ENCODE measurements at places on chromosomes 3 and 15.

DNA sequence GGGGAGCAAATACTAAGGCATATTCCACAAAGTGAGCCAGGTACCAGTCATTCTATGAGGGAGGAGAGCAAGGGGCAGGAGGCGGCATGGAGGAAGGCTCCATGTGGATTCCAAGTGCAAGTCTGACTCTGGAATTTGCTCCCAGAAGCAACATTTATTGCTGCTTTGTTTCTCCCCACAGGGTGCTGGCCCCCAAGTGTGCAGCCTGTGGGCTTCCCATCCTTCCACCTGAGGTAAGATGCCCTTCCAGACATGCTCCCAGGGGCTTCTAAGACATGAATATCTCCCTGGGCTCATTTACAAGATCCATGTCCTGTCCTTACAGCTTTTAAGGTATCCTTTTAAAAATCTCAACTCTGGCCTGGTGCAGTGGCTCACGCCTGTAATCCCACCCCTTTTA is 15.9 kb upstream of the SACM1L start:
- DNase-seq, result no peak

GRCh38 chr15:60614862-60615771 is 136.2 kb upstream of the ICE2 start:
- DNase-seq, result peak; percentile 96

DNA sequence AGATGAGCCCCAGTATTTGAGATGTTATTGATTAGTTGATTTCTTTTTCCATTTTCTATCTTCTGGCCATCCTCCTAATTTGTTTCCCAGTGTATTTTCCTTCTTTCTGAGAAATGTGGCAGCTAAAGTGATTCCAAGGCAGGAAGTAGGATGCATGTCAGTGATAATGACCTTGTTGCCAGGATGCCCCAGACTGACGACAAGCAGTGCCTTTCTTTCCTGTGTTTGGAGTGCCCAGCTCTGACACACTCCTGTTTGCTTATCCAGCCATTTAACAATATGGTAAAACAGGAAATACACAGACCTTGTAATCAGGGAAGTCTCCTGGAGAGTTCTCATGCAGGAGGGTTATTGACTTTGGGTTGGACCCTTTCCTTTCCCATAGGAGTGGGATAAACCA is 20.4 kb downstream of the TMOD2 start:
- no peak for DNase-seq

GRCh38 chr15:78260489-78260888 is 3.9 kb upstream of the DNAJA4 start:
- no peak for DNase-seq

GRCh38 chr3:47512416-47513124 is 942 bp downstream of the ELP6 start:
- DNase-seq, result peak; percentile 39

- DNase-seq, result no peak
Observed at GRCh38 chr3:188176476-188176875, 22.5 kb downstream of the LPP start.

- no peak for DNase-seq
Observed at GRCh38 chr3:170815340-170815739, 54.7 kb downstream of the RPL22L1 start.

- no peak for DNase-seq
Observed at GRCh38 chr3:8882171-8882593, 81.1 kb downstream of the RAD18 start.

- DNase-seq, result no peak
Observed at GRCh38 chr15:90004252-90004651, 3.1 kb downstream of the ZNF710 start.

DNA sequence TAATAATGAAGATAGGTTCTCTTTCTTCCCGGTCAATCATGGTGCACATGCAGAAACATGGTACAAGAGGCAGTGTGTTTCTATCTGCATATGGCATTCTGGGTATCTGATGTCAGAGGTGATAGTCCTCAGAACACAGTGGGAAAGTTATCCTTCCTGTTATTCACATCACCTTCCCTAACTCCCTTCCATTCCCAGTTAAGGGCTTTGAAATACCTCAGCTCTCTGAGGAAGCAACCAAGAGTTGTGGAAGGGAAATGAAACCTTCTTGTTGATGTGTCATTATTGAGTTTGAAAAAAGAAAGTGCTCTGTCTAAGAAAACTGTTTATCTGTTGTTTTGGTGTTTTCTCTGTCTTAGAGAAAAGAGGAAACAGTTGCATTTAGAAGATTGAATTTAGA is 21.9 kb upstream of the P2RY13 start:
- no peak for DNase-seq

- DNase-seq, result no peak
Observed at GRCh38 chr15:27399241-27399640, 428.3 kb downstream of the GABRG3 start.

GRCh38 chr3:128603811-128604775 is 46.5 kb downstream of the RPN1 start:
- peak; percentile 80 for DNase-seq

DNA sequence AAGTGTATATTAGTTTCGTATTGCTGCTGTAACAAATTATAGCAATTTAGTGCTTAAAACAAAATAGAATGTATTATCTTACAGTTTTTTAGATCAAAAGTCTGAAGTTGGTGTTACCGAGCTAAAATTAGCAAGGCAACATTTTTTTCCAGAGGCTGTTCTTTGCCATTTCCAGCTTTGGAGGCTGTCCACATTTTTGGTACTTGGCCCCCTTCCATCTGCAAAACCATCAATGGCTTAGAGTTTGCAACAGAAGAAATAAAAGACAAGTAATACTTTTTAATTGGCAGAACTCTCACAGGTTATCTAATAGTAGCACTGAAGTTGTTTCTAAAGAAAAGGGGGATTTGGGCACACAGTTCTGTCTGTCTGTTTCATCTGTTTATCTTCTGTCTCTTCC is 1248.5 kb downstream of the ROBO1 start:
- no peak for DNase-seq

DNA sequence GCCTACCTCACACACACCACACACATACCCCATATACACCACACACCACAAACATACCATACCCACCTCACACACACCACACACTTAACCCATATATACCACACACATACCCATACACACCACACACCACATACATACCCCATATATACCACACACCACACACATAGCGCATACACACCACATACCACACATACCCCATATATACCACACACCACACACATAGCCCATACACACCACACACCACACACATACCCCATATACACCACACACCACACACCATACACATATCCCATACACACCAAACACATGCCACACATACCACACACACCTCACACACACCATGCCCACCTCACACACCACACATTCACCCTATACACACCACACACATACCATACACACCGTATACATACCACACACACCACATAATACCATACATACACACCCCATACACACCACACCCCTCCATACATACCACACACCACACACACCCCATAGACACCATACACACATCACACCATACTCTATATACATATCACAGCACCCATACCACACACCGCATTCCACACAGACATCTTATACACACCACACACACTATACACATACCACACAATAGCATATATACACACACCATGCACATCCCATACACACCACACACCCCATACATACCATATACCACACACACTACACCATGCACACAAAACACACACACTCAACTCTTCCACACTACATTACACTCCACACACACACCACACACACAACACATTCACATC is 29.5 kb downstream of the APBA2 start:
- DNase-seq, result no peak

GRCh38 chr3:177807150-177807875 is 610.0 kb upstream of the TBL1XR1 start:
- no peak for DNase-seq

GRCh38 chr3:98972155-98972554 is 70.7 kb upstream of the DCBLD2 start:
- no peak for DNase-seq

DNA sequence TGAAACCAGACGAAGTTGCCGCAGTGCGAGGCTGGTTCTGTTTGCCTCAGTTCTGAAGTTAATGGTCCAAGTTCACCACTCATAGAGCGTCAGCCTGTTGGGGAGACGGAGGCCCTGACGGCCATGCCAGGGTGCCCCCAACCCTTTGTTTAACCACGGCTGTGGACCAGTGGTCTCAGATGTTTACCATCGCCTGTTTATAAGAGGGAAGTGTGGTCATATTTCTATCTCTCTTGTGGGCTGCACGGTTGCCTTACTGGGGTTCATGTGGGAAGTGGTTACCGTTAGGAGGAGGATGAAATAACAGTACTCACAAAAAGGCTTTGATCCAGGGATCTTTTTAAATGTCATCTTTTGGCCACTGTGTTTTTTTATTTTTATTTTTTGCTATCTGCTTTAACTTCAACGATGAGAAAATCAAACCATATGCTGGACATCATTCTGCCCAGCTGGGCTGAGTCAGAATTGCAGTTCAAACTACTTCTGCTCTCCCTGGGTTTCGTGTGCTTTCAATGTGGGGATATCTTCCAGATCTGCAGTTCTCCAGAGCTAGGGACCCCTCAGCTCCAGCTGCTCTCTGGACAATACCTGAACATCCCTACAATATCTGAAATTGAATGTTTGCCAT is 17.8 kb downstream of the SMAD3 start:
- DNase-seq, result no peak

DNA sequence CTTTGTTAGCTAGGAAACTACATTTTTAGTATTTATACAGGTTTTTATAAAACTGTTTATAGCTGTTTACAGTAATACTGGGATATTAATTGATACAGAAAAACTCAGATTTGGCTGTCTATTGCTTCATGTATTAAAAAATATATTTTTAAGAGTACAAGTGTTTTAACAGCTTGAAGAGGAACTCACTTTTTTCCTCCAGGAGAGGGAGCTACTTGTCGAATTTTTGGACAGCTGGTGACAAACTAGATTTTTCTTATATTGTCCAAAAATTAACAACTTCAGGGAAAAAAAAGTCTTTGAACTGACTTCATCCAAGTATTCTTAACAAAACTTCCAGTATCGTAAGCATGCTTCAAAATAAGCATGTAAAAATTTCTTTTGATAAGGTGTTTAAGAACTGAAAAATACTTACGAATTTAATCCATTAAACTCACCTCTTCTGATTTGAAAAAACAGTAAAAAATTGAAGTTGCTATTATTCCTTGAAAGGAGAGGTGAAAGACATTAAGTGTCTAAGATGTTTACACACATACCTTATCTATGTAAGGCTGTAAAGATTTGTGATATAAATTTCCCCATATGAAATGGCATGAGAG is 4.0 kb downstream of the DIPK2A start:
- DNase-seq, result peak; percentile 75

DNA sequence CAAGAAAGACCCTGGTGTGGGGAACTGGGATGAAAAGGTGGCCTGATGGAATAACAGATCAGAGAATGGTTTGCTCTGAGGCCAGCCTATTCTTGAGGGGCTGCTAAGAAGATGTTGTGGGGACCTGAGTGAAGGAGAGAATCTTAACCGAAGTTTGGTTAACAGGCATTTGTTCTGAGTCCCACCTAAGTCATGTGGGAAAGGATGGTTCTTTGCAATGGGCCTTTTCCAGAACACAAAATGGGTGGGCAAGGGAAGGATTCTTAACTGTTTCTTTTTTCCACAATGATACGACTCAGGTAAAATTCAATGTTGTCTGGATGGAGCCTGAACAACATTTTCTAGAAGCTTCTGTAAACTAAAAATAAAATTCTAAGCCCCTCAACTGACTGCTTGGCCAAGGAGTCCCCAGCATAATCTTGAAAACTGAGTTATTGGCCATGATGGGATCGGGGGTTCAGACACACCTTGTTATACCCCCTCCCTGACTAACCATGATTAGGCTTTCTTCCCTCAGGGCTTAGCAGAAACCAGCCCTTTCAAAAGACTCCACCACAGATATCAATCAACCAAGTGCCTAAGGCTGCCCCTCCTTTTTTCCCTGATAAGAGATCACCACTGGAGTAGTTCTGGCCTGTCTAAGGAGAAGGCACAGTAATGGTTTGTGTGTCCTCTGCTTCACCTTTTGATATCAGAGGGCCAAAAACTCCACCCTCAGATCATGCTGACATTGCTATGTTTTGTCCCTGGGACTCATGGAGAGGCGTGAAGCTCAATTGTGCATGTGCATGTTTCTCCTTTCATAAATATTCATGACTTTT is 30.1 kb downstream of the SCN11A start:
- peak; percentile 52 for DNase-seq

- no peak for DNase-seq
Observed at GRCh38 chr3:44108481-44108880, 133.2 kb upstream of the TOPAZ1 start.

DNA sequence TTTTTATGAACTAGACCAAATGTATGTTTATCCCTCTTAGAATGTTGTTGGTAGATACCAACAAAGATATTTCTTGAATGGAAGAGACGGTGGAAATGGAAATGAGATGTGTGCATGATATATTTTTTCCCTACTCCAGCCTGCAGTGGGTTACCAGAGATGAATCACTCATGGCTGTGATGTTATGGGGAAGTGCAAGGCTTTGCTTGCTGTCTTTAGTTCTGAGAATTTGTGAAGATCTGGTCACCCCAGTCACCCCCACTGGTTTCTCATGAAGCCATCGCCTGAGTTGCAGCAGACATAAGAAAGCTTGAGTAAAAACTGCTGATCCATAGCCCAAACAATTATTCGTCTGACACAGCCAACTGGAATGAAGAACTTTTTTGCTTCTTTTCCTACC is 78.1 kb upstream of the EOMES start:
- DNase-seq, result no peak

DNA sequence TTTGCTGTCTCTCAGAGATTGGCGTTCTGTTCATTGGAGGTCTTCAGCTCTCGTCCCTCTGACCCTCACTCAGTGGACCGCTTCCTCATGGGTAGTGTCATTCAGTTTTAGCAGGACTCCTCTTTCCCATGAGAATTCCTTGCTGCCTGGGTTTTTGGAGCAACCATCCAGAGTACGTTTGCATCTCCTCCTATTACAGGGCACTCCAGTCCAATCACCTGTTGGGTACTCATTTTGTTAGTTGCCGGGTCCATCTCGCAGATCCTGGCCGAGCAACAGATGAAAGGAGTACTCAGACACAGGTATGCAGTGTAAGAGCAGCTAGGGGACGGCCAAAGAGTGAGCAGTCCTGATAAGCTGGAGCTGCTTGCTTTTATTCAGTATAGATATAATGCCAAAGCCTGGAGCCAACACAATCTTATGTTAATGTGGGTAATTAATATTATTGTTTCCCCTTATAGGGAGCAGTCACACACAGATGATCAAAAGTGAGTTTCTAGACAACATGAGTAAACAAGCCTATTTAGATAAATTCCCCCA is 49.6 kb downstream of the ISG20 start:
- no peak for DNase-seq

DNA sequence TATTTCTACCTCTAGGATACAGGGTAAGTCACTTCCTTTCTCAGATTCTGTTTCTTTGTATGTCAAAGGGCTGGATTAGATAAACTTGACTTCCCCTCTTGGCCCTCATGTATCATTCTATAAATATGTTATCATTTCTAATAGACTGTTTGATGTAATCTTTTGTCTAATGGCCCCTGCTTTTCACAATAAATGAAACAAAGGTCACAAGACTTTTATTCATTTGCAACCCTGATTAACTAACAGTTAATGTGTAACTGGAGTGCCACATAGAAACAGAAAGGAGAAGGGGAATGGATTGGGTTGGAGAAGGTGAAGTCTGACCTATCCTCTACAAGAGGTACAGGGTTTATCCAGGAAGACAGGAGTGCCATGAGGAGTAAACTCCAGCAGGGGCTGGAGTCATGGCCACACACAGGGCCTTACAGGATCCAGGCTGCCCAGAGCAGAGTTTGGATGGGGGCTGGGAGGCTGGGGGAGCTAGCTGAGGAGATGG is 8.0 kb upstream of the B3GNT5 start:
- no peak for DNase-seq

GRCh38 chr3:171261487-171261886 is 198.7 kb downstream of the TNIK start:
- DNase-seq, result no peak

- DNase-seq, result peak; percentile 64
Observed at GRCh38 chr3:194204042-194204987, 68.4 kb downstream of the HES1 start.

All from hematopoietic multipotent progenitor cell treated with erythropoietin and hydrocortisone succinate and interleukin-3 and kit ligand, for 6 days (in vitro differentiated cells).